ENCODE measurements at places on chromosomes 2 and 18.

- no peak for DNase-seq
These were observed 32.5 kb upstream of the REG3G start for GRCh38 chr2:78992807-78993517.

DNA sequence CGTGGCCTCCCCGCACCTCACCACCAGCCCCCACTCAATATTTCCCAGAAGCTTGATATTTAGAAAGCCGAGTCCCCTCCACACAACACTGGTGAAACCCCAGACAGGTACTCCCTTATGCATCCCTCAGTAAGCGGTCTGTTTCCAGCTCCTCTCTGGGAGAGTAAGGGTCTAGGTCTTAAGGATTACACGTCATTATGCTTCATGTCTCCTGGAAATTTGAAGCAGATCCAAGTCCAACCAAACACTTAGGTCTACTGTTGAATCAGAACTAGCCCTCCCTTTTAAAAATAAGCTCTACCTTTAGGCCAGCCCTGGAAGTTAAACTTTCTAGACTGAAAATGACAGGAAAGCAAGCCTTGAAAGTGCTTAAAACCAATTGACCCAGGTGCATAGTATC is 1.5 kb upstream of the OST4 start:
- DNase-seq: peak; percentile 43

- DNase-seq: no peak
These were observed 258.0 kb downstream of the MTX2 start for GRCh38 chr2:176526995-176527901.

GRCh38 chr2:45391866-45392265 is 219.2 kb downstream of the SRBD1 start:
- DNase-seq: peak; percentile 13

- peak; percentile 68 for DNase-seq
These were observed 269.7 kb downstream of the ALPK2 start for GRCh38 chr18:58359218-58359617.

- no peak for DNase-seq
These were observed 1225.8 kb downstream of the SUCLG1 start for GRCh38 chr2:83233326-83233725.

DNA sequence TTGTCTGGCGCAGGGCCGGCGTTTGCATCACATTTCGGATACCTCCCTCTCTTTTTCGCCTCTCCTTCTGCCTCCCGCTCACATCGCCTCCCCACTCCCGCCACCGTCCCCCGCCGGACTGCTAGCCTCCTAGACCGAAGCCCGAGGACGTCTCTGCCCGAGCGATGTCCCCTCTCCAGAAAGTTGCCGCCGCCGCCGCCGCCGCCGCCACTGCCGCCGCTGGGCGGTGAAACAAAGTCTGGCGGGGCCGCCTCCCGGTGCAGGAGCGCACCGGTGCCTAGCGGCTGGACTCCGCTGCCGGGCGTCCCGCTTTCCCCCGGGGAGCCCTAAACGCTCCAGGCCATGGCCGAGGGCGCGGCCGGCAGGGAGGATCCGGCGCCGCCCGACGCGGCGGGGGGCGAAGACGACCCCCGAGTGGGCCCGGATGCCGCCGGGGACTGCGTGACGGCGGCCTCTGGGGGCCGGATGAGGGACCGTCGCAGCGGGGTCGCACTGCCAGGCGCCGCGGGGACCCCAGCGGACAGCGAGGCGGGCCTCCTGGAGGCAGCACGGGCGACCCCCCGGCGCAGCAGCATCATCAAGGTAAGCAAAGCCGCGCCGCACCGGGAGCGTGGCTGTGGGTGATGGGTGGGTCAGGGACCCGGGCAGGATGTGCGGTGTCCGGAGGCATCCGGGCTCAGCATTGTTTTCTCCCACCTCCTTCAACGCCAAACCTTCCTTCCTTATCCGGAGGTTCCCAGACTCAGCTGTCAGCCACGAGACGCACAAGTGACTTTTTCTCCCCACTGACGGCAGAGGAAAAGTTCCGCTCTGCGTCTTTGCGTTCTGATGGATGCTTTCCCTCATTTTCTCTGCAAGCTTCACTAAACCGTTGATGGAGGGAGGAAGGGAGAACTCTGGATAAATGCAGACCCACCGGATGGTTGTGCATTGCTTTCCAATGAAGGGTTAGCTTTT is 643 bp downstream of the PLCL1 start:
- no peak for DNase-seq

DNA sequence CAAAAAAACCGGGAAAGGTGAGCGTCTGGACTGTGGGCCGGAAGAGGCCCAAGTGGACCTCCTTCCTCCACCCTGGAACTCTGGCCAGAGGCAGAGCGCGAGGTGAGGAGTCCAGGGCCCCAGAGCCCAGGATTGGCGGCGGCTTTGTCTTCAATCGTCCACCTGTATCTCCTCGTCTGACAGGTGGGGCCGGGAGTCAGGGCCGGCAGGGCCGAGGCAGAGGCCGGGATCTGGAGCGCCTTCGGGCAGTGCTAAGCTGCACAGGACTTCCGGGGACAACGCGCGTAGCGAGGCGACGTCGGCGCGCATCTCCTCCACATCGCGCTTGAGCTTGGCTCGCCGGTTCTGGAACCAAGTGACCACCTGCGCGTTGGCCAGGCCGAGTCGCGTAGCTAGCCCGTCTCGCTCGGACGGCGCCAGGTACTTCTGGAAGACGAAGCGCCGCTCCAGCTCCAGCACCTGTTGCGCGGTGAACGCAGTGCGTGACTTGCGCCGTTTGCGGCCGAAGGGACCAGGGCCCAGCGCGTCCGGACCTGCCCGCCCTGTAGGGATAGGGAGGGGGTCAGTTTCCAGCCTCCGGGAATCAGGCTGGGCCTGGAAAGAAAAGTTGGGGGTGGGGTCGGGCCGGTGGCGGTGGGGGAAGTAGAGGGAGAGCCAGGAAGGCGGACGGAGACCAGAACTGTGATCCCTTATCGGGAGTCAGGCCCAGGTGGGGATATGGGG is 1.5 kb downstream of the LBX2 start:
- DNase-seq: peak; percentile 22

GRCh38 chr2:19346983-19347618 is 11.3 kb downstream of the OSR1 start:
- DNase-seq: no peak

GRCh38 chr2:3108710-3109702 is 268.6 kb downstream of the EIPR1 start:
- DNase-seq: no peak

DNA sequence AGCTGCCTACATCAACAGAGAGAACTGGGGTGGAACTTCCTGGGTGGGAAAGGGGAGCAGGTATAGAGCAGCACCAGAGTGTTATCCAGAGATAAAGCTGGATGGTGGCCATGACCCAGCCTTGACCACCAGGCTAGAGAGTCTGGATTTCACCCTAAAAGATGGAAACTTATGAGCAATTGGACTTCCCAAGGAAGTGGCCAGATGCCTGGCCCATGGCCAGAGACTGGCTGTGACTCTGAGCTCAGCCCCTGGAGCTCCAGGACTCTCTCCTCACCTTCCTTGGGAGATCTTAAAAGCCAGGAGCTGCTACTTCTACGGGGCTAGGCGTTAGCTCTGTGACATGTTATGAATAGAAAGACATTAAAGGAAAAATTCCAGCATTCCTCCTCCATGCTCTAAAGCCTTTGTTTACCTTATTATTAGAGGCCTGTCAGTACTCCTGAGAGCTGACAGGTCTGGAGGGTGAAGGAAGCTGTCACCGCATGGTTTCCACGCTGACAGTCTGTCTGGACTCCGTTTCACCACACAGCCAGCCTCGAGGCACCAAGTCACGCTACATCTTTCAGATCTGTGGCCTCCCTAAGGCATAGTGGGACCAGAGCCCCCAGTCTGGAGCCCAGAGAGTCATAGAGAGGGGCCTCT is 260.0 kb upstream of the SIX2 start:
- peak; percentile 40 for DNase-seq

- DNase-seq: no peak
These were observed 36.5 kb upstream of the MGAT5 start for GRCh38 chr2:134217351-134217750.

DNA sequence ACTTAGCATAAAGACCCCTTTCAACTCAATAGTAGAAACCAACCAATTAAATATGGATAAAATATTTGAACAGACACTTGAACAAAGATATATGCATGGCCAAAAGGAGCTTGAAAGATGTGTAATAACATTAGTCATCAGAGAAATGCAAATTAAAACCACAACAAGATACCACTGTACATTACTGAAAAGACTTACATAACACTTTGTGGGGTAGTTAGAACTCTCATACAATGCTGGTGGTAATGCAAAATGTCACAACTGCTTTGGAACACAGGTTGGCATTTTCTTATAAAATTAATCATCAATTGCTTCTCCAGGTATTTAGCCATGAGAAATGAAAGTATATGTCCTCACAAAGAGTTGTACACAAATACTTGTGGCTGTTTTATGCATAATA is 60.7 kb downstream of the TTC27 start:
- peak; percentile 81 for DNase-seq

- no peak for DNase-seq
These were observed 208.3 kb downstream of the AGAP1 start for GRCh38 chr2:235702186-235702585.

DNA sequence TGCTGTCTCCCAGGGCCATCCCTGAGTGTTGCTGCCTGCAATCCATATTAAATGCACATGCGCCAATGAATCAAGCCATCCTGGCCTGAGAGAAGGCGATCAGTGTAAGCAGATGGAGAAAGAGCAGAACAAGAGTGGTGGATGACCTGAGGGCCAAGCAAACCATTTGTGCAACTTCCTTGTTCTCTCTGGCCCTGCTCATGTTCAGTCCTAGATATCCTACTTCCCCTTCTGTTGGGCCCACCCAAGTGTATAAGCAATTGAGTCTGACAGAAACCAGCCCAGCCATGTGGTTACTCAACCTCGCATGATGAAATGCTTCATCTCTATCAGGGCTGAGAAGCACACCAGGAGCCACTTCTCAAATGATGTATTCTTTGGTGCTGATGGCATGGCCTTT is 383.1 kb upstream of the ID2 start:
- no peak for DNase-seq

GRCh38 chr2:31197669-31198068 is 19.6 kb downstream of the CAPN14 start:
- no peak for DNase-seq

GRCh38 chr18:30927042-30927441 is 115.5 kb downstream of the DSC3 start:
- no peak for DNase-seq

GRCh38 chr2:20992201-20992711 is 51.6 kb downstream of the APOB start:
- peak; percentile 51 for DNase-seq

GRCh38 chr2:109089602-109090300 is 39.3 kb upstream of the SH3RF3 start:
- peak; percentile 43 for DNase-seq

DNA sequence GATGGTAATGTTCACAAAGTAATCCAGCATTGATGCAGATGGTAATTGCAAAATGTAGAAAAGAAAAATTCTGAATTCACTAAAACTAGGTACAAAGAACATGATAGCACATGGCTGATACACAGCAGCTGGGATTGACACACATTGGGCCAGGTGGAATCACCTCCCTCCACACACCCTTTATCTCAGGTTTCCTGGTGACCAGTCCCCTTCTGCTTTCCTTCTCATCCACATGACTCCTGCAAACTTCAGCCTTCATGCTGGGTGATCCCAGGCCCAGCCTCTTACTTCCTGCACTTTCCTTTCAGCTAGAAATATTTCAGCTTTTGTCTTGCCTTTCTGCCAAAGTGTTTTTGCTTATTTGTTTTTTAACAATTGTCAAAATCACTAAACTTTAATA is 246.9 kb downstream of the LNPK start:
- DNase-seq: no peak

DNA sequence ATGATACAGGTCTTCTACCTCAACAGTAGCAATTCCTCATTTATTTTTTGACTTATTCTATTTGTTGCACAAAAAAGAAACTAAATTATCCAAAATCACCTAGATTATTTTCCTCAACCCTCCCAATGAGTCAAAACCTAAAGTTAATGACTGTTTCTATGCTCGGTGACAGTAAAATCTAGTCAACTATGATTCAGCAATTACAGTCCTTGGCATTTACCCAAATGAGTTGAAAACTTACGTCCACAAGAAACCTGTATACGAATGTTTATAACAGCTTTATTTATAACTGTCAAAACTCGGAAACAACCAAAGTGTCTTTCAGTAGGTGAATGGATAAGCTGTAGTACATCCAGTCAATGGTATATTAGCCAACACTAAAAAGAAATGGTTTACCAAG is 439.3 kb downstream of the CBLN2 start:
- DNase-seq: no peak

DNA sequence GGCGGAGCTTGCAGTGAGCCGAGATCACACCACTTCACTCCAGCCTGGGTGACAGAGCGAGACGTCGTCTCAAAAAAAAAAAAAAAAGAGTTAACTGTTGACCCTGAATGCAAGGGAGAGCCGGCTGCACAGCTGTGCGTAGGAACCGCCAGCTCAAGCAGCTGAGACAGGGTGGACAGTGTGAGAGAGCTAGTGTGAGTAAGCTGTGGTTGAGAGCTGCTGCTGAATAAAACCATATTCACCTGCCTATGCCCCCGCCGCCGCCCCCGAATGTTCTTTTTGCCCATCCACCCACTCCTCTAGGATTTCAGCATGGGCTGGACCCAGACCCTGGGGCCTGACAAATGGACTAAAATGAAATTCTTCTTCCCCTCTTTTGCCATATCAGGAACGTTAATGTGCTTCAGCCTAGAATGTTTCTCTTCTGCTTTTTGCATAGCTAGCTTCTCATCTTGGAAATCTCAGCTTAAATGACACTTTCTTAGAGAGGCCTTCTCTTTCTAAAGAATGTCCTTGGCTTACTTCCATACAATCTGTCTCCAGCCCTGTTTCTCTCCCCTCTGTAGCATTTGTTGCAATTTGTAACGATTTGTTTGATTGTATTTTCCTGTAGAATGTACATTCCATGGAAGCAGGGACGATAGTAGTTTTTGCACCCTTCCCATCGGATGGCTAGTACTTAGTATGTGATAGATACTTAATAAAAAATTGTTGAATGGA is 142.7 kb downstream of the KLHL14 start:
- no peak for DNase-seq

All from iris pigment epithelial cell (primary cell).